ENCODE measurements at places on chromosomes 2 and 18.

DNA sequence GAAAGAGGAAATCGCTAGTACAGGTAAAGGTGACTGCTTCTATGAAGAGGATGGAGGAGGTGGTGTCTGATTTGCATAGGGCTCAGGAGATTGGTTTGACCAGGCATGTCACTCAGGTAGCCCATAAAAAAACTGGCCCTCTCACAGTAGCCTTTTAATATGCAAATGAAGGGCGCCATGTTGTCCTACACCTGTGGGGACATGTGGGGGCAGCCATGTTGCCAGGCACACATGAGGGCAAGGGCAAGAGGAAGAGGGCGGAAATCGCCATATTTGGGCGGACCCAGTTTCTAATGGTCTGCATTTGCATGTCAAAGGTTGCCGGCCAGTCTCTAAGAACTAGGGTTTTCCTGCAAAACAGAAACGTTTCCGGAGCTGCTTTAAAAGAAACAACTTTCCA, 1330.6 kb downstream of the DSC3 start:
- no peaks in the 10 kb centered on the region for H3K27me3 ChIP-seq
- H3K27ac ChIP-seq = no peak overlapping the region
- no peaks in the 10 kb centered on the region for H3K36me3 ChIP-seq
- H3K4me3 ChIP-seq = no peak overlapping the region
- no peak for DNase-seq

GRCh38 chr2:144595686-144596072, 75.8 kb upstream of the ZEB2 start:
- H3K27me3 ChIP-seq = no peaks in the 10 kb centered on the region
- peaks cover 13% of the 10 kb centered on the region for H3K4me1 ChIP-seq
- DNase-seq = no peak
- H3K36me3 ChIP-seq = no peaks in the 10 kb centered on the region
- peak overlapping the region; percentile 6 for H3K4me3 ChIP-seq

GRCh38 chr2:101014264-101014857, 12.3 kb downstream of the RPL31 start:
- H3K27me3 ChIP-seq = no peaks in the 10 kb centered on the region
- DNase-seq = no peak
- H3K4me3 ChIP-seq = no peak overlapping the region
- peaks cover 23% of the 10 kb centered on the region for H3K4me1 ChIP-seq
- peaks cover 46% of the 10 kb centered on the region for H3K36me3 ChIP-seq
- H3K27ac ChIP-seq = no peak overlapping the region

- H3K4me3 ChIP-seq = no peak overlapping the region
- no peaks in the 10 kb centered on the region for H3K27me3 ChIP-seq
- H3K36me3 ChIP-seq = no peaks in the 10 kb centered on the region
- no peaks in the 10 kb centered on the region for H3K4me1 ChIP-seq
- no peak for DNase-seq
Measured at GRCh38 chr2:176891857-176892256, 320.7 kb upstream of the HNRNPA3 start.

DNA sequence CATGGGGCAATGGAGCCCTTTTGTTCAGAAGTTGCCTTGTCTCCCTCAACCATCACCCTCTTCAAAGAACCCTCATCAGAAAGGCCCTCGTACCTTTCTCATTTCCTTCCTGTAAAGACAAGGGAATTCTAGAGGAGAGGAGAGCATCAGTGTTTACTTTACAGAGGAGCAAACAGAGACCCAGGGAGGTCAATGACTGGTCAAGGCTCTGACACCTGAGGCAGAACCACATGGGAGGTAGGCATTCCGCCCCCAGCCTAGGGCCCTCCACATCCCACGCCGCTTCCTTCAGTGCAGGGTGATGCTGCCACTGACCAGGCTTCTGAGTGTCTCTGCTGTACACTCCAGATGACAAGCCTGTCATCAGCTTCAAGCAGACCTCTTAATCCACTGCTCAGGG, 104.7 kb downstream of the NRP2 start:
- H3K27ac ChIP-seq = no peak overlapping the region
- no peaks in the 10 kb centered on the region for H3K4me1 ChIP-seq
- no peaks in the 10 kb centered on the region for H3K27me3 ChIP-seq
- no peak for DNase-seq

DNA sequence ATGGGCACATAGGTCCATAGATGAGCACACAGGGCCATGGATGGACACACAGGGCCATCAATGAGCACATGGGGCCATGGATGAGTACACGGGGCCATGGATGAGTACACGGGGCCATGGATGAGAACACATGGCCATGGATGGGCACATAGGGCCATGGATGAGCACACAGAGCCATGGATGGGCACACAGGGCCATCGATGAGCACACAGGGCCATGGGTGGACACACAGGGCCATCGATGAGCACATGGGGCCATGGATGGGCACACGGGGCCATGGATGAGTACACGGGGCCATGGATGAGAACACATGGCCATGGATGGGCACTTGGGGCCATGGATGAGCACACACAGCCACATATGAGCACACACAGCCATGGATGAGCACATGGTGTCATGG, 192.6 kb upstream of the HDAC4 start:
- DNase-seq = no peak
- no peaks in the 10 kb centered on the region for H3K4me1 ChIP-seq
- no peaks in the 10 kb centered on the region for H3K36me3 ChIP-seq
- H3K27me3 ChIP-seq = no peaks in the 10 kb centered on the region

GRCh38 chr18:7824970-7825369, 257.9 kb downstream of the PTPRM start:
- no peak overlapping the region for H3K27ac ChIP-seq
- H3K4me1 ChIP-seq = no peaks in the 10 kb centered on the region
- no peaks in the 10 kb centered on the region for H3K36me3 ChIP-seq
- DNase-seq = no peak
- H3K4me3 ChIP-seq = no peak overlapping the region
- H3K27me3 ChIP-seq = no peaks in the 10 kb centered on the region

DNA sequence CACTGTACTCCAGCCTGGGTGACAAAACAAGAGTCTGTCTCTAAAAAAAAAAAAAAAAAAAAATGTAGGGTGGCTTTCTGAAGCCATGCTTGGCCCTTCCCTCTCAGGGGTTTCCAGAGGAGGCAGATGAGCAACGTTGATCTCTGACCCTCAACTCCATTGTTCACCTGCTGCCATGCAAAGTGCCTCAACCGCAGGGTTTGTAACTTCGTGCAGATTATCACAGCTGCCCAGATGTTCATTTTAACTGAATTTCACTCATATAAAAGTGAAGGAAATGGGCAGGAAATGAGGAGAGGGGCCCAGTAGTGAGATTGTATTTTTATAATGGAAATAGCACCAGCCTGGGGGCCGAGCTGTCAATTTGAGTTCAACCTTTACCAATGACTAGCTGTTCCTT, 14.9 kb upstream of the B3GNT2 start:
- no peaks in the 10 kb centered on the region for H3K27me3 ChIP-seq
- no peak overlapping the region for H3K4me3 ChIP-seq
- H3K27ac ChIP-seq = no peak overlapping the region
- H3K4me1 ChIP-seq = peaks cover 23% of the 10 kb centered on the region
- H3K36me3 ChIP-seq = no peaks in the 10 kb centered on the region

DNA sequence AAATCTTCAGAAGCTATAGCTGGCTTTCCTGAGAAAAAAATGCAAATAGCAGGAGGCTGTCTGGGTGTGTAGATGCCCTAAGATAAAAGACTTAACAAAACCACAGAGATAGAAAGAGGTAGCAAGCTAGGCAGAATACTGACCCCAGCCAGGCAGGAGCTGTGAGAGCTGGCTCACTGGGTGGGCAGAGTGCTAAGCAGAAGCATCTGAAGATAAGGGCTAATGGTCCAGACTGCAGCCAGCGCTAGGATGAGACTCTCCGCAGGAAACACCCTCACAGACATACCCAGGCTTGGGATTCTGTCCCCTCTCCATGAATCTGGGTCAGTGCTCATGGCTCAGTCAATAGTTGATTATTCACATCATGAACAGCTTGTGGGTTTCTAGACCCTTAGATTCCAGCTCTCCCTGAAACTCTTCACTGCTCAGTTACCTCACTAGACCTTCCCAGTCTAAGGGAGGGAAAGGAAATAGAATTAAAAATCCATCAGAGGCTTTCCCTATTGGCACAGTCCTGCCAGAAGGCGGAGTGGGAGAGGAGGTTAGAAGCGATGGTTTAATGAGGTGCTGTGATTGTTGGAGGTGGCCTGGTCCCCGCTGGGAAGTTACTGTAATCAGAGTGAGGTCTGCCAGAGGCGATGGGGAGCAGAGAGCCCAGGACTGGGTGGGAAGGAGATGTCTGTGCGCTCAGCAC, 21.4 kb upstream of the CCBE1 start:
- H3K4me3 ChIP-seq = no peak overlapping the region
- H3K4me1 ChIP-seq = no peaks in the 10 kb centered on the region
- peaks cover 14% of the 10 kb centered on the region for H3K27me3 ChIP-seq
- DNase-seq = no peak

GRCh38 chr2:133674433-133675331, 106.4 kb upstream of the NCKAP5 start:
- H3K27me3 ChIP-seq = peaks cover 11% of the 10 kb centered on the region
- no peaks in the 10 kb centered on the region for H3K4me1 ChIP-seq
- DNase-seq = no peak
- no peak overlapping the region for H3K4me3 ChIP-seq

- no peak overlapping the region for H3K27ac ChIP-seq
- peaks cover 2% of the 10 kb centered on the region for H3K36me3 ChIP-seq
- H3K27me3 ChIP-seq = no peaks in the 10 kb centered on the region
- peaks cover 71% of the 10 kb centered on the region for H3K4me1 ChIP-seq
Measured at GRCh38 chr2:239224199-239224570, 176.6 kb downstream of the HDAC4 start.

- no peaks in the 10 kb centered on the region for H3K27me3 ChIP-seq
- no peaks in the 10 kb centered on the region for H3K36me3 ChIP-seq
- no peaks in the 10 kb centered on the region for H3K4me1 ChIP-seq
- no peak for DNase-seq
- H3K4me3 ChIP-seq = no peak overlapping the region
- H3K27ac ChIP-seq = no peak overlapping the region
Measured at GRCh38 chr2:140274891-140275290, 1494.7 kb upstream of the NXPH2 start.

GRCh38 chr2:204665771-204666170, 120.5 kb downstream of the PARD3B start:
- H3K36me3 ChIP-seq = no peaks in the 10 kb centered on the region
- no peak overlapping the region for H3K27ac ChIP-seq
- no peak for DNase-seq
- no peaks in the 10 kb centered on the region for H3K27me3 ChIP-seq

DNA sequence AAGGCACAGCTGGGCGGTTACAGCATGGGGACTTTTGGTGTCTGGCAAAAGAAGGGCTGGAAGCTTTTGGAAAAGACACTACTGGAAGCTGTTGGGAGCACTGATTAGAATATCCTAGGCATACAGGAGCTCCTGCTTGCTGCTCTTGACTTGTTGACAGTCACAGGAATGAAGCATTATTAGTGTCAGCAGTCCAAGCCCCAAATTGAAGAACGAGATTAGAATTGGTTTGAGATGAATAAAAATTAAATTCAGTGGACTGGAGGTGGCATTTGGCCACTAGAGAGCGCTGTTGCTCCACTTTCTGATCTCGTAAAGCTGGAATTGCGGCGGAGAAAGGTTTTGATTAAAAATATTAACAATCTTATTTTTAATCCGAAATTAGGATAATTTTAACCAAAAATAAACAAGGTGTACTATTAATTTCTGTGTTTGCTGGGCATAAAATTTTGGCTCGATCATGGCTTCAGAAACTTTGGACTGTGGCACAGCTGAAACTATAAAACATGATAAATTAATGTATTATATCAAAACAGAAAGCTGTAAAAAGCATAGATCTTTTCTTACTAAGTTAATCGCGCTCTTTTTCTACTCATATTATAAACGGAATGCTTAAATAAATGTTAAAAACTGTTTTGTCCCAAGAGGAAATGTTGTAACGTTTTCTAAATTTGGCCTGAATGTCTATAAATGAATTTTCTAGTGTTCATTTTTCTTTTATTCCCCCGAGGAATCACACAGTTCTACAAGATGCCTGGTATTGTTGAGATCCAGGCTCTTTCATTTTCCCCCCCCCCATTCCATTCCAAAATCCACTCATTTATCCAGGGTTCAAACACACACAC, 2.4 kb upstream of the HOXD8 start:
- H3K4me1 ChIP-seq = peaks cover 18% of the 10 kb centered on the region
- H3K27me3 ChIP-seq = peaks cover 66% of the 10 kb centered on the region
- peak overlapping the region; percentile 51 for H3K27ac ChIP-seq
- peaks cover 3% of the 10 kb centered on the region for H3K36me3 ChIP-seq
- no peak for DNase-seq

- no peaks in the 10 kb centered on the region for H3K4me1 ChIP-seq
- no peak overlapping the region for H3K4me3 ChIP-seq
- no peaks in the 10 kb centered on the region for H3K36me3 ChIP-seq
- H3K27me3 ChIP-seq = peaks cover 6% of the 10 kb centered on the region
Measured at GRCh38 chr2:134792186-134792585, 46.2 kb upstream of the ACMSD start.

GRCh38 chr2:150459281-150459680, 28.2 kb downstream of the RND3 start:
- no peaks in the 10 kb centered on the region for H3K36me3 ChIP-seq
- no peak overlapping the region for H3K27ac ChIP-seq
- H3K4me3 ChIP-seq = no peak overlapping the region
- no peaks in the 10 kb centered on the region for H3K4me1 ChIP-seq
- no peak for DNase-seq
